SHP77 treated with DMSO at 0.1 percent for 48 hours (cell line): ENCODE measurements at places on chromosomes 4 and X.

DNA sequence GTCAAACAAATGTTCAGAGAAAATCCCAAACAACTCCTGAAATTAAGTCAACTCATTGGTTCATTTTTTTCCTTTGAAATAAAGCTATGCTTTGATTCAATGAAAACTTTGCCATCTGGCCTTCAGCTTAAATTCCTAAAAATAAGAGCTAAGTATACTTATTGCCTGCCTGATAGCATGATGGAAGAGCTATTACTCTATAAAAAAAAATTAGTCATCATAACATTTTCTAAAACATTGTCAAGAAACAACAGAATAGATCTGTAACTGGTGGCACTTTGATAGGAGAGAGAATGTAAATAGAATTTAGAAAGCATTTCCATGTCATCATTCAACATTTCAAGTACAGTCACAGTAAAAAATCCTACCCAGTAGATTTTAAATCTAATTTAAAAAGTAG, 136.6 kb downstream of the CORIN start:
- no peak for DNase-seq

DNA sequence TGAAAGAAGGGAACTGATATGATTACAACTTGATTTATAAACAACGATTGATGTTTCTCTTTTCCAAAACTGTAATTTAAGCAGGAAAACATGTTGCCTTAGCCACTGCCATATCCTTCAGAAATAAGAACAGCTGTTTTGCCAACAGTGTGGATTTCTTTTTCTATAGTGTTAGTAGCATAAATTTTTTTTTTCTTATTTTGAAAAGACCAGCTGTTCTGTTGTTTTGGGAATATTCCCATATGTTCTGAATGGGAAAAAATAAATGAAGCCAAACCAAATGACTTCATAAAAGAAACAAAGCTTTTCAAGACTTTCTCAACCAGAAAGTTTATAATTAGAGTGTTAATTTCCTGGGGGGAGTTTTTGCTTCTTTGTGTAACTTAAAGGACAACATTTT, 83.9 kb upstream of the ARHGAP24 start:
- DNase-seq: no peak

DNA sequence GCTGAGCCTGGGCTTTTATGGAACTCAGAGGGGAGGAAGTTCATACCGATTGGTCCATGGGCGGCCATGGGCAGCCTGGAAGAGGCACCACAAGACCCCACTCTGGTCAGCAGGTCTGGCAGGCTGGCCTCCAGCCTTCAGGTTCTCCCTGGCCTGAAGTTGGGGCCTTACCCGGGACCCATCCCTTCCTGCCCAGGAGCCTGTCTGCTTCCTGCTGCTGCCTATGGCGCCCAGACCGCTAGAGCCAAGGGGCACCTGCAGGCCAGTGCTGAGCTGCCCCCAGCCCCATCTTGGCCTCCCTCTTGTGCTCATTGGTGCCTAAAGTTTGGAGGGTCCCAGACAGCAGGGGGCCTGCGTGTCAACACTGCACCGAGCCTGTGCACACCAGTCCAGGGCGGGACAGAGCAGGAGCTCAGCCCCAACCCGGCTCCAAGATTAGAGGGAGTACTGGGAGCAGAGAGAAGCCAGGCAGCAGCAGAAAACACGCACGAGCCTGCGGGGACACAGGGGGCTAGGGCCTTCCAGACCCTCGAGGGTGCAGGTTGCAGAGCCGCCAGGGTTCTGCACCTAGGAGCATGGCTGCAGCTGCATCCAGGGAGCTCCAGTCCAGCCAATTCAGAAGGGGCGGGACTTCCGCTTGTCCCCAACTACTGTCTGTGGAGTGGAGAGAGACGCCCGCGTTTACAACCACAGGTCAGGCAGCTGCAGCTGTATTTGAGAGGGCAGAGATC, 30.7 kb upstream of the ZNF280C start:
- no peak for DNase-seq

- no peak for DNase-seq
These were observed 34.9 kb downstream of the ELF2 start for GRCh38 chr4:139142087-139142486.

- DNase-seq: no peak
These were observed 96.9 kb upstream of the MID1IP1 start for GRCh38 chrX:38704146-38704882.

GRCh38 chr4:122826553-122827257, at the start of gene FGF2:
Gene FGF2 (plus strand): TSS chr4:122826831. CDS start chr4:122827175, 344 bp downstream.
- no peak for DNase-seq

DNA sequence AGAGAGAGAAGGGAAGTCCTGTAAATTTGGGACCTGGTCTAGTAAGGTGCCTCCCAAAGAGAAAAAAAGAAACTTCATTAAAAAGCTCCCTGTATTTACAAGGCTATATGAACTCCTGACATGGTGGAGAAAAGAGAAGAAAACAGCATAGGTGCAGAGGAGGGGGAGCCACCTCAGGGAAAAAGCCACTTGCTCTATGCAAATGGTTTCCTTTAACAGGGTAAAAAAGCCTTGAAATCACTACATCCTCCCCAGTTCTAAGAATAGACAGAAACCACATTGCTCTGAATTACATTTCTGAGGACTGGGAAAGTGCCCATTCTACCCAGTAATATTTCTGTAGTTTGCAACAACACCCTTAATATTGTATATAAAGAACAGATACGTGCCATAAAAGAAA, 165.5 kb downstream of the KLF8 start:
- DNase-seq: no peak

DNA sequence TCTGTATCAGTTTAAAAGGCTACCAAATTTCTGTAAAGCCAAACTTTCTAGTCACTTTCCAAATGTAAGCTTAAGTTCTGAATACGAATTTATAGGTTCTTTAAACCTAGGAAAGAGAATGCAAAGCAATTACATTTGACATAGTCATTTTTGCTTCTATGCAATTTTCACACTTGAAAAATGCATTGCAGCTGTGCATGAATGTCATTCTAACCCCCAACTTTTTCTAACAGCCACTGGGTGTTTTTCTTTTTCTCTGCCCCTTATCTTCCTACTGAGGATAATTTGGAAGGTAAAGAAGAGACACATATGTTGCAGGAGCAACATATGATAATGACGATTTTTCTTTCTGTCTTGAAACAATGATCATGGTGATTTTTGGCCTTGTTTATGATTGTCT, 537.5 kb downstream of the SPRY1 start:
- no peak for DNase-seq

DNA sequence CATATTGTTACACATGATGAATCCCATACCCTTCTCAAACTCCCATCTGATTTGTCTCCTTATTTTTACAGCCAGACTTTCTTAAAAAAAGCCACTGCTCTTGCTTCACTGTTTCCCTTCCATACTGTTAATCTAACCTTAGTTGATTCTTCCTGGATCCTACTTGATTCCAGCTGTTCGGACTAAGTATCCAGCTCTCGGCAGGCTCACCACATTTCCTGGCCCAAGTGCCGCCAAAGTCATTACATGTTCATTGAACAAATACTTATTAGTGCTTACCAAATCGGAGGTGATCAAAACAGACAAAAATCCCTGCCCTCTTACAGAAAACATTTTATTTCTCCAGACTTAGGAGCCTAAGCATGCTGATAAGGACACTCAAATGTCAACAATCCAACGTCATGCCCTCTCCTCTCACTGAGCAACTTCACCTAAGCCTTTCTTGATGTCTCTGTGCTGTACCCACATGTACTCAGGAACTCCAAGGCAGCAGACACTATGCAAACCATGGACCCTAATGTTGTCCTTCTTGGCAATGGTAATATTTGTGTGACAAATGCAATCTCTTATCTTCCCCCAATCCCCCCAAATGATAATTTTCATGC, 45.1 kb upstream of the C1QTNF7 start:
- DNase-seq: no peak
